ENCODE measurements at places on chromosomes 3 and 15.

- DNase-seq = no peak
Measured at GRCh38 chr3:172604895-172605646, 81.8 kb upstream of the TNFSF10 start.

DNA sequence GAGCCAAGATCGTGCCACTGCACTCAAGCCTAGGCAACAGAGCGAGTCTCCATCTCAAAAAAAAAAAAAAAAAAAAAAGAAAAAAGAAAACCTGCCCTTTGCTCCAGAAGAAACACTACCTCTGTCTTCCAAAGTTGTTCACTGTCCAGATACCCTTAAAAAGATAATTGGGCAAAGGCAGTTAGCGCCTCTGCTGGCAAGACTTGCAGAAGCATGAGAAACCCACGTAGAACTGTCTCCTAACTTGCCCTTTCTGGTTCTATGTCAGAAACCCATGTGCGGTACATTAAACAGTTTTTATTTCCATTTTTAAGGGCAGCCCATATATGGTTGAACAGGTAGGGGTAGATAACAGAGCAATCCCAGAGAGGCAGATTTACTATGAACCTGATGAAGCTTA lies 1026.4 kb downstream of the ROBO2 start:
- no peak for DNase-seq

DNA sequence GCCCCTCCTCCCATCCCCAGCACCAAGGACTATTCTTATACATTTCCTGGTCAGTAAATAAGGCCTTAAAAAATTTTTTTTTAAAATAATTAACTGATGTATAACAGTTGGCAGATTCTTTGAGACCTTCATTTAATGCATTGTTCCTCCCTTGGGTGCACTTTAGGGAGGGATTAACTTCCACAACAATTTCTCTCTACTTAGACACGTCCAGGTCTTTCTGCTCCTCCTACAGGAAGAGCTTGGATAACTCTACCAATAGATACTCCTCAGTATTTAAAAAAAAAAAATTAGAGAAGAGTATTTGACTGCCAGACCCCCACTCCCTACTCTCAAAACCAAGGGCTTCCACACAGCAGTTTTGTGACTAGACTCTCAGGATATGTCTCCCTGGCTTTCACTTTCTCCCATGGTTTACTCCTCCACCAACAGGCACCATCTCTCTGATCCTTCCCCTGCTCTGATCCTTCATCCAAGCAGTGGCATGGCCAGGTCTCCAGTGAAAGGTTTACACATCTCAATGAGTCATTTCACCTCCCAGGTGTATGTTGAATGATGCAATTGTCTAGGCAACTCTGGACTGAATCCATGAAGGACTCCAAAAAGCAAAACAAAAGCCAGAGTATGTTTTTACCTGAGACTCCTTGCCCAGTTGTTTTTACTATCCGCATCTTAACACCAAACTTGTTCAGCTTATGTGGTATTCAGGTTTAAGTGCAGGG lies 7.4 kb downstream of the ZIC4 start:
- DNase-seq = no peak

DNA sequence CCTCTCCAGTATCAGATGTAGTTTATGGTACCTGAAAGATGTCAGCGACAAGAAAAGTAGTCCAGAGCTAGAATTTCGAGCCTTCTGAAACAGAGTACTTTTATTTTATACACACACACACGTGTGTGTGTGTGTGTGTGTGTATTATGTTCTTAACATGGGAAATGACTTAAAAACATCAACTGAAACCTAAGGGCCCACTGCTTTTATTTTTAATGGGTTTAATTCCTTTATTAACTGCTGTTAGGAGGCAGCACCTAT lies 1.9 kb downstream of the TCF12 start:
- DNase-seq = peak; percentile 18

GRCh38 chr15:92944946-92945521 lies 44.9 kb downstream of the CHD2 start:
- no peak for DNase-seq

GRCh38 chr3:174409086-174409743 lies 449.9 kb upstream of the NAALADL2 start:
- DNase-seq = peak; percentile 1

DNA sequence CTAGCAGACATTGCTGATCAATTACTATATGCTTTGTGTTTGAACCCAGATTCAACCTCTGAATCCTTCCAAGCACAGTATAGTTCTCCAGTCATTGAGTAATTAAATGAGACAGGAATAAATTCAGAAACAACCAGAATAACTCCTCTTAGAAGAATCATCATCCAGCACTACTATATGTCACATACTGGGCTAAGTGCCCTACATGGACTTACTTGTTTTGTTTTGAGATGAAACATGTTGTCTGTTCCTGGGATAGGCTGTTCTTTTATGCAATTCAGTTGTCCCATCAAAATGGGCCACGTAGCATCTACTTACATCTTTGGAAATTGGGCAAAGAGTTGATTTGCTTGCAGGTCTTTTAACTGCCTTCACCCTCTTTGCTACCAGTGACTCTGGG lies 365.5 kb upstream of the SUCLG2 start:
- DNase-seq = no peak

DNA sequence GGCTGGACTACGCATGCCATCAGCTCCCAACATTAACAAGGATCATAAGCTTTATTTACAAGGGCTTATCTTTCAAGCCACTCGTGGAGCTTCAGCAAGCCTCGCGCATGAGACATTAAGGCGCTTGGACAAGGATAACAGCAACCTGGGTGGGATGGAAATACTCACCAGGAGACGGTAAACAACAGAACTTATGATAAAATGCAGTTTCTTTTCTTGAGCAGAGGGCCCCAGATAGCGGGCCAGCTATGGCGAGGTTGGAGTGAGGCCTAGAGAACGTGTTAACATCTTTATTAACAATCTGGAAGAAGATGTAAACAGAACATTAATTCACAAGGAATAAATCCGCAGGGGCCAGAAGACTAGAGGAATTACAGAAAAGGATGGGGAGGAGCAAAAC lies 158.2 kb downstream of the NTRK3 start:
- DNase-seq = no peak

- DNase-seq = no peak
Measured at GRCh38 chr3:46368569-46368968, 2.2 kb upstream of the CCR5 start.

DNA sequence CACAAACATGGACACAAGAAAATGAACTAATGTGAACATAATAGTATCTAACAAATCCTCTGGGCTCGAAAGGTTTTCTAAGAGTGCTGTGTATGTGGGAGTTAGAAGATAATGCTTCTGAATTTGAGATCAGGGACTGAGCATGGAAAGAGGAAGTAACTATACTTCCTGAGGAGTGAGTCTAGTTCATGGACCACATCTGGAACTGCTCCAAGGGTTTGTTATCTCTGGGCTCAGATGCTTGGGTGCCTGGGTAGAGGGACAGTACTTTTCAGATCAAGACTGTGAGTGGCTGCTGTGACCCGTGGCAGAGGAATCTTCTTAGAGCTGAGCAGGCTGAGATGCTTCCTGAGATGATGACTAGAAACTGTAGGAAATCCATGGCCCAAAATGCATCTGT lies 28.5 kb downstream of the TBC1D23 start:
- DNase-seq = no peak

DNA sequence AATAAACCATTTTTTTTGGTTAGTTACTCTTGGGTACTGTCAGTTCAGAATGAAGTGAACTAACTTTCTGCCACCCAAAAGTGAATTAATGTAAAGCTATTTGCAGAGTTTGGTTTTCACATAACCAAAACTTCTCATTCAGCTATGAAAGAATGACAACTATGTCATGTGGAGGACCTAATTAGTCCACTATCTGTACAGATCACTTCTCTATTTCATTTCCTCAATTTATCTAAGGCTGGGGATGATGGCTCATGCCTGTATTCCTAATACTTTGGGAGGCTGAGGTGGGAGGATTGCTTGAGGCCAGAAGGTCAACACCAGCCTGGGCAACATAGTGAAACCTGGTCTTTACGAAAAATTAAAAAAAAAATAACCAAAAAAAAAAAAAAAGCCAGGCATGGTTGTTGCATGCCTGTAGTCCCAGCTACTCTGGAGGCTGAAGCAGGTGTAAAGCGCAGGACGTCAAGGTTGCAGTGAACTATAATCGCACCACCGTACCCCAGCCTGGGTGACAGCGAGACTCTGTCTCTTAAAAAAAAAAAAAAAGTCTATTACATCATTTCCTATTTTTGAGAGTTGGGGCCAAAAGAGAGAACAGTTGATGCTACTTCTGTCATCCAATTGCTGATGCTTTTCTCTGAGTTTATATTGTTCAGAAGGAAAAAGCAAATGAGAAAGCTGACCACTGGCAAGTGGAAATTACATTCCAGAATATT lies 8.7 kb downstream of the HYPK start:
- DNase-seq = no peak

GRCh38 chr3:48428572-48429316 lies 1.1 kb downstream of the PLXNB1 start:
- DNase-seq = peak; percentile 40

- DNase-seq = no peak
Measured at GRCh38 chr3:177295116-177295515, 97.8 kb upstream of the TBL1XR1 start.

DNA sequence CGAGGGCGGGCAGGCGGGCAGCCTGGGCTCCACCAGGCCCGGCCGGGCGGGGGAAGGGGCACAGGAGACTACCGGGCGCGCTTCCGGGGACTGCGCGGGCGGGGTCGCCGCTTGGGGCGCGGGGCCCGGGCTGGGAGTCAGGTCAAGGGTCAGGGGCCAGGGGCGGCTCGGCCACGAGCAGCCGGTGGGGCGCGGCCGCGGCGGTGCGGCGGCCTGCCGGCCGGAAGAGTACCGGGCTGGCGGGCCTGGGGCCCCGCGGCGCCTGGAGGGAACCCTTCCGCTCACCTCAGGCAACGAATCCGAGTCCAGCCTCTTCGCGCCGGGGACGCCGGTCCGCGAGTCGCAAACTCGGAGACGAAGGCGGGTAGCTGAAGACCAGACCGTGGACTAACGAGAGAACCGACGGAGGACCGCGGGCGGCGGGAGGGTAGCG lies 225 bp downstream of the RHOA start:
- DNase-seq = peak; percentile 30

- peak; percentile 67 for DNase-seq
Measured at GRCh38 chr3:2921903-2922302, 188.3 kb downstream of the IL5RA start.

GRCh38 chr15:59439576-59439975 lies 1.6 kb downstream of the FAM81A start:
- DNase-seq = peak; percentile 6

GRCh38 chr15:101318839-101319238 lies 23.8 kb upstream of the SNRPA1 start:
- no peak for DNase-seq

DNA sequence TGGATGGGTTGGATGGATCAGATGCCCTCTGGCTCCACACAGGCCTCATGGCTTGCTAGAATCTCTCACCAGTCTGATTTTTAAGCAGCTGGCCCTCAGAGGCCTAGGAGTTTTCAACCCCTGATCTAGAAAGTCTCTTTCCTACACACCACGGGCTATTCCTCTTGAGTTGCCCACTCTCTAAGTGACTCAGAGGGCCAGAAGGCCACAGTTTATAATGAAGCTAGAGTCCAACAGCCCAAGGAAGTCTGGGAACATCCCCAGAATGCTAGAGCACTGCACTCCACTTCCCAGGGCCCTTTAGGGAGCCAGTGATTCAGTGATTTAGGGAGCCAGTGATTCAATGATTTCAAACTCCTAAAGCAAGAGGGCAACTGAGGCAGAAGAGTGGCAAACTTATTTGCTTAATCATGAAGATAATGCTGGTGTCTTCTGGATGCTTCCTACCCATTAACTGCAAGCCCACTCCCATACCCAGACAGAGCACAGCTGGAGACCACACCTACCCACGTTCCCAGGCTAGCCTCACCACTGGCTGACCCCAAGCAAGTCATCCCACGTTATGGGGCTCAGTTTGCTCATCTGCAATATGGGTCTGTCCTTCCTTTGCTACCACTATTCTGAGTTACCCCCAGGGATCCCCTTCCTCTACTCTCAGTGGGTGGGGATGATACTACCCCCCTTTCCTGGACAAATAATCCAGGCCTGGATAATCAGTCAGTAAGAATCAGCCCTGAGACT lies 36.7 kb downstream of the ABTB1 start:
- no peak for DNase-seq

DNA sequence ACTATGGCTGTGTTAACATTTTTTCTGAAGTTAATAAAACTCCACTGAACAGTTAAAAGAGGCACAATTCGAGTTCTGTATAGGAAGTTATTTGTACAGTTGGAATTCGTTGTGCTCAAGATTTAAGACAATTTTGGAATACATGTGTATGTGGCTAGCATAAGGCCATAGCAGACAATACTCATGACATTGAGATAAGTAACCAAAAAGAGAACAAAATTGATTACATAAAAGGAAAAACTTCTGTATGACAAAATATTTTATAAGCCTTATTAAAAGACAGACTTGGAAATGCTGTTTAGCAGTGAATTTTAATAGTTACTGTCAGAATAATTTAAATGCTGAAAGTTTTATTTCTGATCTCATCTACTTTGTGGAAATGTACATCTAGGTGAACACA lies 17.7 kb upstream of the EDEM1 start:
- DNase-seq = no peak

GRCh38 chr3:51773529-51774056 lies 5.4 kb downstream of the IQCF6 start:
- DNase-seq = no peak

DNA sequence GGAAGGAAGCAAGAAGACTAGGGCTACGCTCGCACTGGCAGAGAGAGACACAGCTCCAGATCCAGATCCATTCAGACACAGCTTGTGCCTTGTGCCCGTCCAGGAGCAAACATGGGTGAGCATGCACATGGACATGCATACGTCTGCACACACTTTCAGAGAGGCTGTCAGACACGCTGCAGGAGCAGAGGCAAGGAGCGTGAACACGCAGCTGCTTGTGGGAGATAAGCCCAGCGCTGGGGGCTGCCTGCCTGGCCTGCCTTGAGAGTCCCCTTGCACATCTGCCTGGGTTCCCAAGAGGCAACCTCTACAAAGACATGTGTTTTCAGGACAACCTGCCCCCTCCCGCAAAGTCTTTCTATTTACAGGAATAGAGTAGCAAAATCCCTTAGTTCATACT lies 13.6 kb upstream of the BAHD1 start:
- no peak for DNase-seq

Data from G401 (cell line).